Epithelial cell of alveolus of lung (primary cell): ENCODE measurements at places on chromosomes 3 and 15. TPM values are rescaled to one million over a fixed set of nuclear protein-coding genes. Genes with fewer than 3 reads are reported as not detected.

The FETUB gene
- not detected in 2 replicates for total RNA-seq

The ECE2 gene
- not detected in 2 replicates for total RNA-seq

The PLSCR1 gene
- total RNA-seq, result 93.7 and 296 TPM in 2 replicates

The HESX1 gene
- 0.72 TPM in 1 of 2 replicates, not detected in the other for total RNA-seq

The SCAANT1 gene
- total RNA-seq, result not detected in 2 replicates
